ENCODE measurements at places on chromosomes 3 and 15.

- DNase-seq: no peak
Measured at GRCh38 chr3:5021116-5022092, 42.2 kb downstream of the BHLHE40 start.

- DNase-seq: peak; percentile 65
Measured at GRCh38 chr3:33074217-33075067, 22.5 kb downstream of the GLB1 start.

DNA sequence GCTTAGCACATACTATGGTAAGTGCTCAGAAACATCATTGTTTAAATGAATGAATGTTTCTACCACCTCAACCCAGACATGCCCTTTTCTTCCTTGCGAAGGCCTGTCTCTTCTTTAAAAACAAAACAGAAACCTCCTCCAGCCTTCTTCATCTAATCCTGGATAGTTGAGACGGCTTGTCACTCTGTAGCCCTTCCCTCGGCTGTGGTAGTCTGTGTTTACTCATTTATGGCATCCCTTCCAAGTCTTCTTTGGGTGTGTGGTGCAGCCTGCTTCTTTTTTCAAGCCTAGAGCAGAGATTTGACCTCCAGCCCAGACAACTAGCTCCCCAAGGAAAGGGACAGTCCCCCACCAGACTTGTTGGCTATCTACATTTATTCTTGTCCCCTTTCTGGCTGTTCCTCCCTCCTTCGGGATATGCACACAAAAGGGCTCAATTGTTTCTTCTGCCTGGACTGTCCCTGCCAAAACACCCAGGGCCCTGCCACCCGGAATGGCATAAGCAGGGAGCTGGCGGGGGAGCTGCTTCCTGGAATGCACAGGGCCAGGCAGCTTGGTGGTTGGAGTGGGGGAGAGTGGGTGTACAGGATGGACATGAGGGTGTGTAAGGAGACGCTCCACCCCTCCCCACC lies 67.8 kb downstream of the ITGA11 start:
- no peak for DNase-seq

DNA sequence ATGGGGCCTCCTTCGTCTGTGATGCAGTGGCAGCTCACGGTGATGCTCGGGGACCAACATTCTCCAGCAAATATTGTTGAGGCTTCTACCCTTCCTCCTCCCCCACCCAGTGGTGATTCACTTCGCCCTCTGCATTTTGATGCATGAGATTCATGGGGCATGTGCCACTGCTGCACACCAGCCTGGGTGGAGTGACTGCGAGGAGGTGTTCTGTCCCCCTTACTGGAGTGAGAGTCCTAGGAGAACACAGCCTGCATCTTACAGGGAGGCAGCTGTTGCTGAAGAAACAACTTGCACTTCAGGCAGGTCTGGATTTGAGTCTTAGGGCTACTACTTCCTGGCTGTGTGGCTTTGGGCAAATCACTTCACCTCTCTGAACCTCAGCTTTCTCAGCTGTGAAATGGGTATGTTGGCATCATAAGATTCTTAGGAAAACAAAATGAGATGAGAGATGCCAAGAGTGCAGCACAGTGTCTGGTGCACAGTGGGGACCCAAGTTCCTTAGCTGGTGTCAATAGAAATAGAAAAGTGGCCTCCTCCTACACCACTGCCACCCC lies 10.2 kb upstream of the SKOR1 start:
- no peak for DNase-seq
